ENCODE measurements at places on chromosomes 4 and X. TPM values are rescaled to one million over a fixed set of nuclear protein-coding genes. Genes with fewer than 3 reads are reported as not detected.
A peak's percentile ranks its signal among the peaks of the same experiment; 100 is the strongest.

Gene HTN1
- not detected for total RNA-seq

Gene TRAM1L1
- total RNA-seq = 2.6 TPM

Gene HSD17B13
- 1.4 TPM for total RNA-seq

Gene HSFX1
- 2.9 TPM for total RNA-seq

Gene DCX
- total RNA-seq = not detected

Gene WAS
- total RNA-seq = 14.4 TPM

DNA sequence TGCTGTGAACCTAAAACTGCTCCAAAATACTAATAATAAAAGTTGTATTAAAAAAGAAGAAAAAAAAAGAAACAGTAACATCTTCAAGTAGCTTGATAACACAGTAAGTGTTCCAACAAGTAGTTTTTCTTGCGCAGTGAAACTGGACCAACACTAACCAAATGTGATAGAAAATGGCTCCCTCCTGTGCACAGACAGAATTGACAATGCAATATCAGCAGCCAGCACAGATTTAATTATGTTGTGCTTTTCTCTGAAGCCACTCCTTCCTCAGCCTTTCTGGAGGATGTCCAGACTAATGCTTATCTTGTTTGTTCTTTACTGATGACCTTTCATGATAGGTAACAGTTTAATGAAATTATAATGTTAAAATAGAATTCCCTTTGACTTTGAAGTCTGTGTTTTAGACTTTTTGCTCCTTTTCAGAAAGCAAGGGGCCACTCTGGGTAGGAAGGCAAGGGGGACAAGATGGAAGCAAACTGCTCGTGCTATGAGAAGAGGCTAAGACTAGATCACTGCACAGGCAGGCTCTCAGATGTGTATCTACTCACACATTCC, 147.1 kb upstream of the RPL34 start:
- no peak for DNase-seq

DNA sequence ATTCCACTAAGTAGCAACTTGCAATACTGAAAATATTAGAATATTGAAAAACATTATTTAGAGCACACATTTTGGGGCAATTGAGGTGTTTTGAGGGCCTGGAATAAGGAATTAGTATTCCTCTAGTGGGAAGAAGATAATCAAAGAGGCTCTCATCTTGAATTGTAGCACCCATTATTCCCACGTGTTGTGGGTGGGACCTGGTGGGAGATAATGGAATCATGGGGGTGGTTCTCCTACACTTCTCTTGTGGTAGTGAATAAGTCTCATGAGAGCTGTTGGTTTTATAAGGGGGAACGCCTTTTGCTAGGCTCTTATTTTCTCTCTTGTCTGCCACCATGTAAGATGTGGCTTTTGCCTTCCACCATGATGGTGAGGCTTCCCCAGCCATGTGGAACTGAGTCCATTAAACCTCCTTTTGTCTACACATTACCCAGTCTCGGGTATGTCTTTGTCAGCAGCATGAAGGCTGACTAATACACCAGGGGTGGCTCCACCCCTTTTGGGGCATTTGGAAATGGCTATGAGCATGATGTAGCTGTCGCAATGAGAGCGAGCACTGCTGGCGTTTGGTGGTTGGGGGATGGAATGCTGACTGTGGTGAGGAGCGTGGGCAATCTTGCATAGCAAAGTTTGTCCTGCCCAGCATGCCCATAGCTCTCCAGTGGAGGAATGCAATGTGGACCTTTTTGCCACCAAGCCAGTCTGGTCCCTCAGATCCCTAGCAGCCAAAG, 308.2 kb downstream of the FRMPD4 start:
- no peak for DNase-seq

DNA sequence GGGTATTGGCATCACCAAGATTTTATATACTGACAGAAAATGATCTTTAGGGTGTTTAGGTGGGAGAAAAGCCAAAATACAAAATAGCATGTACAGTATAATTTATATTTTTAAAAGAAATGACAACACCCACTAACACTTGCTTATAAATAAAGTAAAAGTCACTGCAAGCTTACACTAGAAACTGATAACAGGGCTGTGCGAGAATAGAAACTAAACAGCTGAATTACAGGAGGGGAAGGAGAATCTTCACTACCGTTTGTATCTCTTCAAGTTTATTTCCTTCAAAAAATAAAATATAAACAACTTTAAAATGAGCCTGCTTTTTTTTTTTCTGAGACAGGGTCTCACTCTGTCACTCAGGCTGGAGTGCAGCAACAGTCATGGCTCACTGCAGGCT, 22.8 kb downstream of the GRSF1 start:
- DNase-seq = no peak

DNA sequence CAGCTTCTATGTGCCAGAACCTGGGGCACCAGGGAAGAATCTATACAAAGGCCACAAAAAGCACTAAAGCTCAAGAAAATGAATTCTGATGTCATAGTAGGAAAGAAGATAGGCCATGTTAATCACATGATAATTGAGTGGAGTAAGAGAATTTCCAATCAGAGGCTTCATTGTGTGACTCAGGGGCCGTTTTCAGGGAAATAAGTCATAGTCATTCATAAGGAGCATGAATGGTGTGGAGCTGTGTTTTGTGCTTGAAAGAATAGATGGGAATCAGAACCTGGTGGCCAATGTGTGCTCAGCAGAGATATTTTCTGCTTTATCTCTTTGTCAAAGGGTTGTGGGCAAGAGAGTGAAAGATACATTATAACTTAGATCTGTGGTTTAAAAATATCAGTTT, 102.4 kb upstream of the ZDHHC15 start:
- DNase-seq = no peak

- DNase-seq = no peak
These were observed 133.0 kb upstream of the C1QTNF7 start for GRCh38 chr4:15294832-15295231.

GRCh38 chr4:182684796-182685195, 232.4 kb downstream of the DCTD start:
- DNase-seq = no peak

DNA sequence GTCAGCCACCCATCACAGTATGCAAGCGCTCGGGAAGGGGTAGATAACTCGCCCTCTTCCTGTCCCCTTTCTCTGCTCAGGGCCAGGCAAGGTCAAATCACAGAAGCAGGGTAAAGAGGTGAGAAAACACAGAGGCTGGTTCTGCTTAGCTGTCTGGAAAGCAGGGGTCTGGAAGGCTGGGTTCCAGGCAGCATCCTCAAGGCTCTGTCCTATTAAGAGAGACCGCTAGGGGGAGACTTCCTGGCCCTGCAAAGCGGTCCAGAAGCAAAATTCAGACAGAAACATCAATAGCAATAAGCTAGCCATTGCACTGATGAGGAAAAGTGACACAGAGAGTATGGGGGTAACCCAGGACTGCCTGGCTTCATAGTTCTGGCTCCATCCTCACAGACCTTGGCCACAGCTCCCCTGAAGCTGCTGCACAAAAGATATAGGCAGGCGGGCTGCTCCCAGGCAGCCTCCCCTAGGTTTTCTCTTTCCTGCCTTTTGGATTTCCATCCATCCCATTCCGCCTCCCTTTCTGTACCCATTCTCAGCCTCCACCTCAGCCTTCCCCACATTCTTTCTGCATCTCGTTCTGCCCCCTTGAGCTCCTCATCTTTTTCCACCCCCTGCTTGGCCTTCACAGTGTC, 308.5 kb downstream of the EVC2 start:
- no peak for DNase-seq

GRCh38 chr4:173591760-173592159, 61.7 kb upstream of the HAND2 start:
- no peak for DNase-seq

- no peak for DNase-seq
These were observed 45.8 kb downstream of the TSPAN5 start for GRCh38 chr4:98612318-98613250.

GRCh38 chr4:152734015-152734698, 45.4 kb downstream of the TIGD4 start:
- no peak for DNase-seq

DNA sequence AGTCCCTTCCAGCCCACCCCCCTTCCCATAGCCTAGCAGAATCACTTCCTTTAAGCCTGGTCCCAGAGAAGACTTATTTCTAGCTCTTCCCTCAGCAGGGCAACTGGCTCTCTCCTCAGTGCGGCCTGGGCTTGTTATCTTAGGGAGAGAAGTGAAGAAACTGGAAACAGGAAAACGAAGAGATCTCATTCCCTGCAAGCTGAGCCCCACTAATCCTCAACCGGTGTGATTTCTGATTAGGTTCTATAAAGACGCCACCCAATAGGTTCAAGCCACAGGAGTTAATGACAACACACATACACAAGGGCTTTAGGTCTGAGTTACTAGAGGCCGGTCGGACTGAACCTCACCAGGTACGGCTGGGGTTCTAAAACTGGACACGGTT, 3.2 kb downstream of the GSX2 start:
- DNase-seq = no peak

DNA sequence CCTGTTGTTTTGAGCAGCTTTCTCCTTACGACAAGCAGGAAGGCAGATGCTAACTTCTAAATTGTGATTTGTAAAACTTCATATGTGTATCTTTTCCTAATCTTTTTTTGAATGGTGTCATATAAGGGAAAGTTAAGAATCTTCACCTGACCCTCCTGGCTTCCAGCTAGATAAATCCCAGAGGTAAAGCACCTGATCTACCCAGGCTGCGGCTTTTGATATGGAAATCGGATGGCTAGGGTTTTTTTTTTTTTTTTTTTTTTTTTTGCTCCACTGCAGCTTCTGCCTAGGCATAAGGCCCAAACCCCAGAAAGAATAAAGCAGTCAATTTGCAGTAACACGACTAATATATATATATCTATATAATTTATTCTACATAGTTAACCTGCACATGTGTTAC, 10.0 kb downstream of the MAB21L2 start:
- no peak for DNase-seq

DNA sequence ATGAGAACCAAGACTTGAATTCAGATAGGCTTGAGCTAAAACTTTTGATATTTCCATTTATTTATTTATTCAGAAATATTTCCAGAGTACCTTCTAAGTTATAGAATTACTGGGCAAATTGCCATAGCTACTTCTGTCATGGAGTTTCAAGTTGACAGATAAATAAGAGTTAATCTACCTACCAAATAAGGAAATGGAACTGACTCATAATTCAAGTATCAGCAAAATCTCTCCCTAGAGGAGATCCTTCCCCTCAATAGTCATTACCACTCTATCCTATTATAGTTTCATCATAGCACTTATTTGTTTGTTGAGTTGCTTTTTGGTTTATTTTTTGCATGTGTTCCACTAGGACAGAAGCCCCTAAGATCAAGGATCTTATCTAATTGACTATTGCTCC, 48.8 kb upstream of the CCSER1 start:
- DNase-seq = no peak

- no peak for DNase-seq
These were observed 29.1 kb upstream of the GALNT7 start for GRCh38 chr4:173139561-173139960.

DNA sequence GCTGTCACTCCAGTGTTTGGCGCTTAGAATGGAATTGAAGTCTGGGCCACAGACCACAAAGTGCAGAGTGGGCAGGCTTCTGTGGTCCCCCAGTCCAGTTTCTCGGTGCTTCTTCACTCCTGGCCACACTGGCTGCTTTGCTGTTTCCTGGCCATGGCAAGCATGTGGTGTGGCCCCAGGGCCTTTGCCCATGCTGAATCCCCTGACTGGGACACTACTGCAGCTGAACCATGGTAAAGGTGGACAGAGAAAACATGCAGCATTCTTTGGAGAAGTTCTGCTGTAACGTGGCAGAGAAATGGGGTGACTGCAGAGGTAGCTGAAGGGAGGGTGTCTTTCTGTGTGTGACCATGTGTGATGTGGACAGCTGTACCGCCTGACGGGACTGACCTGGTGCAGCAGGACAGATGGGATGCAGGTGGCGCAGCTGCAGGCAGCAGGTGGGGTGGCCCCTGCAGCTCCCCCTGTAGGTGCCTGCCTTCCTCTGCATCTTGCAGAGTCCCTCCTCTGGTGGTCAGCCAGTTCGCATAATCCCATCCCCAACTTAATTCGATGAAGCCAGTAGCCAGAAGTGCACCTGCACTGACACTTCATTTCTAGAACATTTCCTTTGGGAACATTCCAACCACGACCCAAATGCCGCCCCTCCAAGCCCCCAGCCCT, 13.2 kb upstream of the S100P start:
- DNase-seq = no peak

- no peak for DNase-seq
These were observed 57.2 kb downstream of the TRMT44 start for GRCh38 chr4:8497762-8498161.

GRCh38 chrX:124113621-124114600, 152.4 kb downstream of the STAG2 start:
- DNase-seq = no peak

GRCh38 chr4:1380368-1381151, 25.7 kb downstream of the NKX1-1 start:
- peak; percentile 51 for DNase-seq

- DNase-seq = no peak
These were observed 51.7 kb upstream of the MCF2 start for GRCh38 chrX:139759637-139760036.

DNA sequence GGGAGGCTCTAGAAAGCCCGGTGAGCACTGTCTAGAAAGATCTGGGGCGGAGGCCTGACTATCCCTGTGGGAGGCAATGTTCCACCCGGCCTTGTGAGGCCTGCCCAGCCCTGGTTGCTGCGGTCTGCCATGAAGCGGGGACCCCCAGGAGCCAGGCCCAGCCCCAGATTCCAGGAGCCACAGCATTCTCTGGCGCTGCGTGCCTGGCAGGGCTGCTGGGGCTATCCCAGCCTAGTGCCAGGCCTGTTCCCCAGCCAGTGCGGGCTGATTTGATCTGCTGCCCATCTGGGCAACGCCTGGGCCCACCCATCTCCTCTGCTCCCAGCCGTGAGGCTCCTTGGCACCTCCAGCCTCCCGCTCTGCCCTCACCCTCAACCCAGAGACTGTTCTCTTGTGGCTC, 19.6 kb downstream of the ATP2B3 start:
- no peak for DNase-seq

GRCh38 chr4:181525634-181526033, 717.6 kb upstream of the TENM3 start:
- DNase-seq = no peak

DNA sequence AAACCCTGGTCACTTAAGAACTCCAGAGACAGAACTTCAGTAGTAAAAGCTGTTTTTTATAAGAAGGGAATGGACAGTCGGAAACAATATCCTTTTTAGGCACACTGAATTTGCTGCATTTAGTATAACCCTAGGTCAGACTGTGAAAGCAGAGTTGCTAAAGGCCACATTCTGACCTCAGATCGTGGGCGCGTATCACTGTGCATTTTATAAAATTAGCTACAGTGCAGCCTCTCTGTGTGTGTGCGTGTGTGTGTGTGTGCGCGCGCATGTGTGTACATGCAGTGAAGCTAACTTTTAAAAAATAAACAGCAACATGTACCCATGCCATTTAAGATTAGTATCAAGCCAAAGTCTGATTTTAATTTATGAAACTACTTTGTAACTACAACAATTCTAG, 8.0 kb downstream of the ZNF827 start:
- DNase-seq = no peak

- no peak for DNase-seq
These were observed 949.2 kb downstream of the TECRL start for GRCh38 chr4:63460075-63460474.

GRCh38 chr4:106429885-106430284, 61.3 kb upstream of the GIMD1 start:
- no peak for DNase-seq

- peak; percentile 83 for DNase-seq
These were observed 44.2 kb downstream of the TBC1D14 start for GRCh38 chr4:6953751-6954380.

Measured in sciatic nerve (tissue), 2 donors.